ENCODE measurements at places on chromosomes 5 and 9. TPM values are rescaled to one million over a fixed set of nuclear protein-coding genes. Genes with fewer than 3 reads are reported as not detected.

The MINAR2 gene
- total RNA-seq = not detected

The AOPEP gene
- 6.4 TPM for total RNA-seq

The FSTL4 gene
- total RNA-seq = 0.30 TPM

The FAM221B gene
- total RNA-seq = not detected

The GCNT4 gene
- 2.4 TPM for total RNA-seq

- no peaks in the 10 kb centered on the region for H3K27me3 ChIP-seq
- peak overlapping the region; percentile 2 for H3K27ac ChIP-seq
- DNase-seq = no peak
- no peak overlapping the region for H3K4me3 ChIP-seq
Observed at GRCh38 chr9:83625178-83625577, 2.2 kb downstream of the IDNK start.

- peaks cover 55% of the 10 kb centered on the region for H3K4me1 ChIP-seq
- H3K4me3 ChIP-seq = peak overlapping the region; percentile 93
- peak overlapping the region; percentile 98 for H3K27ac ChIP-seq
- H3K27me3 ChIP-seq = no peaks in the 10 kb centered on the region
Observed at GRCh38 chr5:98927242-98927988, 1.4 kb downstream of the CHD1 start.

DNA sequence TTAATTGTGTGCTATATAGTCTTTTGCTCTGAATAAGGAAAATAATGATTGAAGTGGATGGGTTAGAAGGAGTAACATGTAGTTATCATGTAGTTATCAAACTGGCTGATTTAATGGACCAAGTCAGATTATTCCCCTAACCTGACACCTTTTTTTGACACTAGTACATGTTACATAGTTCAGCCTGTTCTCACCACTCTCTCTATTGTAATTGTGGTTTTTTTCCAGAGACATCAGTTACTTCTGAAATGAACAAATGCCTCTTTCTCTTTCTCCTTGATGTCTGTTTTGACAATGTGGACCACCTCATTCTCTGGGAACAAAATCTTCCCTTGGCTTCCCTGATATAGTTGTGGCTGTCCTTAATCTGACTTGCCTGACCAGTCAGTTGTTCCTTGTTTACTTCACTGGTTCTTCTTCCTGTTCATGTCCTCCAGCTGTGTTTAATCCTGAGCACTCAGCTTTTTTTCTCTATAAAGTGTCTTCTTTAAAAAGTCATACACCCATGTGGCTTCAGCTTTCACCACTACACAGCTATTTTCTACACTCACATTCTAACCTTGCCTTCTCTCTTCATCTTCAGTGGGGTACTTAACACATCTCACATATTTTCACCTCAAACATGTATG, 243.4 kb downstream of the ARRDC3 start:
- H3K27me3 ChIP-seq = peaks cover 3% of the 10 kb centered on the region
- no peak overlapping the region for H3K27ac ChIP-seq
- no peaks in the 10 kb centered on the region for H3K36me3 ChIP-seq
- no peaks in the 10 kb centered on the region for H3K4me1 ChIP-seq

GRCh38 chr5:139223481-139223880, 25.3 kb upstream of the SIL1 start:
- peaks cover 2% of the 10 kb centered on the region for H3K27me3 ChIP-seq
- no peaks in the 10 kb centered on the region for H3K36me3 ChIP-seq
- no peak for DNase-seq
- H3K4me3 ChIP-seq = no peak overlapping the region

DNA sequence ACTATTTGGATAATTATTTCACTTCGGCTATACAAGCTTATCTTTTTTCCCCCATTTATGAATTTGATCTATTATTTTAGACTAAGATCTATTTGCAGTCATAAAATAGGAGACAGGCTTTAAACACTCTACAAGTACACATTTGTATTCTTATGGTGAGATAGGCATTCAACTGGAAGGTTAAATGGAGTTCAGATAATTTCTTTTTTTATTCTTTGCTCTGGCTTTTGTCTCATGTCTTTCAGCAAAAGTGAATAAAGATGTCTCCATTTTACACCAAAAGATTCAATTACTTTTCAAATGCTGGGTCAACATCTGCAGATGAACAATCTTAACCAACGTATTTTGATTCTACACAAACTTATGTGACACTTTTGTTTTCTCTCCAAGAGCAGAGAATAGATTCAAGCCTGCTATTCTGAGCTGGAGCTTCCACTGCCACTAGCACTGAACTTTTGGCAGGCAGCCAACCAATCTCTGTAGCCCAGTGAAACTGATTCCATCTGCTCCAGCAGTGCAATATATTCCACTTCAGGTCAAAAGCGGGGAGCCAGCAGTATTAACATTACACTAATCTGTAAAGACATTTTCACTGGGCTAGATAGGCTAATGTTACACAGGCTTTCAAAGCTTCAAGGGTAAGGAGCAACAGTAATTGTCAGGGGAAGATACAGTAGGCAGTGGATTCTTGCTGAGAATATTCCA, 452.0 kb upstream of the ZNF608 start:
- no peak overlapping the region for H3K27ac ChIP-seq
- H3K36me3 ChIP-seq = no peaks in the 10 kb centered on the region
- no peaks in the 10 kb centered on the region for H3K27me3 ChIP-seq

DNA sequence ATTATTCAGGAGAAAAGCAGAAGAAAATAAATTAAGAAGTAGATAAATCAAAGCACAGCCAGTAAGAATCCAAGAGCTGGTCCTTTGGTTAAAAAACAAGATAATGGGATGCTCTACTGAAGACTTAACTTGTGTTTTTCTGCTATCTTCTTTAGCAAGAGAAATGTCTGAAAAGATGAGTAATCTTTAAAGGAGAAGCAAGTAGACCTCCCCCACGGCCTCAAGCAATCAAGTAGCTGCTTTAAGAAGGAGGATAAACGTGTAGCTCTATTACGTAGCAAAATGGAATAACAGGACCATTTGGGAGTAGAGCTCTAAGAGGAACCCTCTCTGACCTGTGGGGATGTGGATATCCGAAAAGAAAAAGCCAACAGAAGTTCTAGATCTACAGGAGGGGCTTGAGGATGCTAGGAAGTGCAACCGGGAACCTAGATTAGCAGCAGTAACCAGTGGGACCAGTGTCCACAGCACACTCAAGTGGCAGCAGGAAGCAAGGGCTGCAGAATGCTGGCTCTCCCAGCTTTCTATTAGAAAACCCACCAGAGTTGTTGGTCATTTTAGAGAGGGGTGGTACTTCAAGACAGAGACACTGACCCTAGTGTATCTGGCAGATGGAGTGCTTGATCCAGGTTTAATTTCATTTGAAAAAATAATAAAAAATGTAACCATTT, 185.4 kb downstream of the GABBR2 start:
- H3K4me3 ChIP-seq = no peak overlapping the region
- no peaks in the 10 kb centered on the region for H3K36me3 ChIP-seq
- peaks cover 36% of the 10 kb centered on the region for H3K27me3 ChIP-seq
- no peaks in the 10 kb centered on the region for H3K4me1 ChIP-seq
- no peak for DNase-seq
- no peak overlapping the region for H3K27ac ChIP-seq

- no peak overlapping the region for H3K27ac ChIP-seq
- no peak overlapping the region for H3K4me3 ChIP-seq
Observed at GRCh38 chr9:18489861-18490260, 15.9 kb downstream of the ADAMTSL1 start.

DNA sequence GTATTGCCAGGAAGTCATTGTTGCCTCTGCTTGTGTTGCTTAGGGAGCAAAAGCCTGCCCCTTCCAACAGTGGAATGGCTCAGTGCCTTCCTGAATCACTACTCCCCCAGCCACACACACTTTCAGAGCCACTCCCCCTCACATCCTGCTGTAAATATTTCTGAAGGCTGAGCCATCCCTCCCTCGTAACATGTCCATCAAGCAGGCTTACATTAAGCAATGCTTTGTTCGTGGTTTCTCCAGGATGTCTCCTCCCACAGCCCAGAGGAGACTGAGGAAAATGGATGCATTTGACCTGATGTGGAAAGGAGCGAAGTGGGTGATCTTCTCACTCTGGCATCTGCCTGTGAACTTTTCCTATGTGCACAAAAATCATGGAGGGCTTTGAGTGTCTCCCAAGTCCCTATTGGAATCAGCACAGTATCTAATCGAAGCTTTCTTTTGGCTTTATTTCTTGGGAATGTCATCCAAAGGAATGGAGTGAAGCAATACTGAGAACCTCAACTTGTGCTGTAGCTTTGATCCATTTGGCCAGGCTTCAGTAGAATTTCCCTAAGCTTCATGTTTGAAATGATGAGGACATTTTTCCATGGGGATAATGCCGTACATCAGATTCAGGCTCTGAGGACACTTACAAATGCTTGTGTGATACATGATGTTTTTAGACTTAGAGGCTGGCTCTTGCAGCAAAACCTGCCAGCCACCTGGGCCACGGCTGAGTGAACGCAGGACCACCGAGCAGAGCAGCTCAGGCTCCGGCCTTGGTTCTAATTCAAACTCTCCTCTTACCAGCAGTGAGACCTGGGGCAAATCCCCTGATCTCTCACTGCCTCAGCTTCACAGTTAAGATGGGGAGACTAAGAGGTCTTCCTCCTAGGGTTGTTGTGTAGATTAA, 389.1 kb downstream of the ENC1 start:
- DNase-seq = no peak
- H3K36me3 ChIP-seq = no peaks in the 10 kb centered on the region
- H3K27ac ChIP-seq = no peak overlapping the region

DNA sequence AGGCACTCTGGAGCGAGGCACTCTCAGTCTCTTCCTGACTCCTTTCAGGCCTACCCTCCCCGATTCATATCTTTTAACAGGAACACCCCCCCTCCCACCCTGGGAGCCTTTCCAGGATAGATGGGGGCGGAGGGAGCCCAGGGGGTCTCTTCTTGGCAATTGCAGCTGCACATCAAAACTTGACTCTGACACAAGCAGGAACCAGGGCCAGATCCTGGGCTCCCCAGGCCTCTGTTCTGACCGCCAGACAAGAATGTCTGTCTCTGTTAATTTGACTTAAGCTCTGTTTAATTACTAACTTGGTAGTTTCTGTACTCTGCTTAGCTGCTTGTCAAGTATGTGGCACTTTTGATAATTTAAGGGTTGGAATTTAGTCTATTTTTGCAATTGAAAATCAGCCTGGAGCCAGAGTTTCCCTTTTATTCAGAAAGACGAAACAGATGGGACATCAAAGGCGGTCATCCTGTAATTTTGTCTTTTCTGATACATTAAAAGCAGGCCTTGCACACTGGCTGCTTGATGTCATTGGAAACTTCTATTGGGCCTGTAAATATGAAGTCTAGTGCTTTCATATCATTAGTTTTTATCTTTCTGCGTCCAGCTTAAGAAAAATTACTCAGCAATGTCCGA, 43.3 kb downstream of the ACTL7B start:
- no peak overlapping the region for H3K27ac ChIP-seq
- H3K4me1 ChIP-seq = peaks cover 5% of the 10 kb centered on the region
- no peaks in the 10 kb centered on the region for H3K36me3 ChIP-seq
- no peaks in the 10 kb centered on the region for H3K27me3 ChIP-seq
- DNase-seq = no peak

GRCh38 chr5:34483442-34484033, 172.6 kb upstream of the RAI14 start:
- DNase-seq = no peak
- no peak overlapping the region for H3K4me3 ChIP-seq

DNA sequence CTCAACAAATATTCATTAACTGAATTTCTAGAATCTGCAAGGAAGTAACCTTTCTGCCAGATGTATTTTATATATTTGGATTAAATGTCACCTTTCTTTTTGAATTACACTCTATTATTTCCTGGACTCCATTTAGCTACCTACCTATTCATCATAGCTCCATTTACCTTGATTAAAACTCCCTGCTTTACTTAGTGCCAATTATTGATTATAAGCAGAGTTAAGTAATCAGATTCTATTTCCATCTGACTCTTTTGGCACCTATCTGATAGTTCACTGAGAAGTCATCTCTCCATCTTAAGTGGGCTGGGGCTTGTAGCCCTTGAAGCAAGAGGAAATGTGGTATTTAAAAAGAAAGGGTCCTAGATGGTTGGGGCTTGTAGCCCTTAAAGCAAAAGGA, 88.6 kb downstream of the TRPM3 start:
- H3K4me3 ChIP-seq = no peak overlapping the region
- H3K27ac ChIP-seq = no peak overlapping the region

- no peaks in the 10 kb centered on the region for H3K27me3 ChIP-seq
- H3K27ac ChIP-seq = no peak overlapping the region
- H3K36me3 ChIP-seq = peaks cover 3% of the 10 kb centered on the region
- no peak for DNase-seq
Observed at GRCh38 chr9:105280691-105281090, 36.2 kb downstream of the SLC44A1 start.

DNA sequence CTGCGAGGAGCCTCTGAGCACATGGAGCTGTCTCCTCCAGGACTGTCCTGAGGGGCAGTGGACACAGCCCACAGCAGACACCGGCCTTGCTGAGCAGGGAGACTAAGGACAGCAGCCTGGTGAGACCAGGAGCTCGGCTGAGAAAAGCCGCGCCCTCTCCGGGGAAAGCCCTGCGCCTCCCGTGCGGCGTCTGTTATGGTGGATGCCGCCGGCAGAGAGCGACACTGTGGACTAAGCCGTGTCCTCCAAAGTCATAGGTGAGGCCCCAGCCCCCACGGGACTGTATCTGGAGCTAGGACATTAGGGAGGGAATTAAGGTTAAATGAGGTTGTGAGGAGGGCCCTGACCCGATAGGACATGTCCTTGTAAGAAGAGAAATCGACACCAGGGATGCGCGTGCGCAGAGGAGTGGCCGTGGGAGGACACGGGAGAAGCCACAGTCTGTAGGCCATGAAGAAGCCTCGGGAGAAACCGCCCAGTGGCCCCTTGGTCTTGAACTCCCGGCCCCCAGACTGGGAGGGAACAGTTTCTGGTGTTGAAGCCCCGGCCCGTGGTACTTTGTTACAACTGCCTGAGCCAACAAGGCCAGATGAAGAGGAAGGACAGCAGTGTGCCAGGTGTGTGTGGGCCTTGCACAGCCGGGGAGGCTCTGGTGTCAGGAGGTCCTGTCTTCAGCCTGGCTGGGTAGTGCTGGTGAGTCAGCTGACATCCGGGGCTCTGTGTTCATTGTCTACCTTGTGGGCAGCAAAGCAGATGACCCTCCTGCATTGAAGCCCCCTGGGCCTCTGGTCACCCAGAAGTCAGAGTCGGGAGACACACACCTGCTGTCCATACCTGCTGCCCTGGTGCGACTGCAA, 22.1 kb downstream of the MRPL36 start:
- H3K36me3 ChIP-seq = no peaks in the 10 kb centered on the region
- no peak overlapping the region for H3K4me3 ChIP-seq
- no peak for DNase-seq
- H3K4me1 ChIP-seq = no peaks in the 10 kb centered on the region
- no peak overlapping the region for H3K27ac ChIP-seq

DNA sequence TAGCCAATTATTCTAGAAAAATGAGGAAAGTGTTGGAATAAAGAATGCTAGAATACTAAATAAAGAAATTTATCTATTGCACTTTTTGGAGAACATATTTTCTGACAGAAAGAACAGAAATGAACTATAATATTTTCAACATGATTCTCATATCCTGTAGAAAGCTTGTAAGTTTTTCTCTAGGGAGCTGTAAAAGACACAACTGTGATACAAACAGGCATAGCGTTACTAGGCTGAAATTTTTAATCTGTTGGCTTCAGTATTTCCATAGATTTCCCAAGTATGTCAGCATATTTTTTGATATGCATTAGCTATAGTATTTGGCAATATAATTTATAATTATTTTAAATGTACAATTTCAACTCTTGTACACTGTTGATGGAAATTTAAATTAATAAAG, 31.3 kb downstream of the ANXA1 start:
- H3K27me3 ChIP-seq = peaks cover 1% of the 10 kb centered on the region
- no peak overlapping the region for H3K27ac ChIP-seq
- peaks cover 11% of the 10 kb centered on the region for H3K4me1 ChIP-seq
- no peaks in the 10 kb centered on the region for H3K36me3 ChIP-seq
- no peak for DNase-seq

Data from activated naive CD4-positive, alpha-beta T cell treated with anti-CD3 and anti-CD28 coated beads for 36 hours (primary cell).